ENCODE measurements at places on chromosomes 7 and 10. TPM values are rescaled to one million over a fixed set of nuclear protein-coding genes. Genes with fewer than 3 reads are reported as not detected.

GNAI1 gene
- 39.4 TPM for polyA plus RNA-seq

SEMA3E gene
- polyA plus RNA-seq: 5.4 TPM

LRRD1 gene
- 0.13 TPM for polyA plus RNA-seq

FFAR4 gene
- 0.05 TPM for polyA plus RNA-seq

DNA sequence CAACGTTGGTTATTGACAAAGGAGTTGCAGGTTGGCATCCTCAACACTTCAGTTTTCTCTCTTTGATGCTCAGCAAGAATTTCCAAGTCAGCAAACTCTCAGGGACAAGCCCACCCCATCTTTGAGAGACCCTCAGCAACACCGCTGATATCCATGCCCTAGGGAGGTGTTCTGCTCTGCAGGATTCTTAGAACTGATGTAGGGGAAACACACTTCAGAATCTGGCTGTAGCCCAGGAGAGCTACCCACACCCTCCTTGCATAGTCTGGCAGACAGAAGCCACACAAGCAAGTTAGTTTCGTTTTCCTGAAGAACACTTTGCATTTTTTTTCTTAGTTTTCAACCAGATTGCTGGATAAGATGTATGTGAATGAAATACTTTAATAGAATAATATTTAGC is 822 bp downstream of the SAMD9L start:
- DNase-seq: peak; percentile 53

DNA sequence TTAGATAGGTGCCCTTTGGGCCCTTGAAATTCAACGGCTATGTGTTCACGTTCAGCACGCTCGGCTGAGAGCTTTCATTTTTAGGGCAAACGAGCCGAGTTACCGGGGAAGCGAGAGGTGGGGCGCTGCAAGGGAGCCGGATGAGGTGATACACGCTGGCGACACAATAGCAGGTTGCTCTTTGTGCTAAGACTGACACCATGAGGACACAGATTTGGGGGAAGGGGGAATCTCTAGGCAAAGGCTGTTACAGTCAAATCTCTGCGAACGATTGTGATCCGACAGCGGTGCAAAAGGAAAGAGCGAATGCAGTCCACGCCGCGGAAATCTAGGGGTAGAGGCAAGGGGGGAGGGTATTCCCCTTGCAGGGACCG is 667 bp downstream of the KLLN start:
- no peak for DNase-seq

GRCh38 chr7:17523813-17524739 is 225.6 kb downstream of the AHR start:
- no peak for DNase-seq

DNA sequence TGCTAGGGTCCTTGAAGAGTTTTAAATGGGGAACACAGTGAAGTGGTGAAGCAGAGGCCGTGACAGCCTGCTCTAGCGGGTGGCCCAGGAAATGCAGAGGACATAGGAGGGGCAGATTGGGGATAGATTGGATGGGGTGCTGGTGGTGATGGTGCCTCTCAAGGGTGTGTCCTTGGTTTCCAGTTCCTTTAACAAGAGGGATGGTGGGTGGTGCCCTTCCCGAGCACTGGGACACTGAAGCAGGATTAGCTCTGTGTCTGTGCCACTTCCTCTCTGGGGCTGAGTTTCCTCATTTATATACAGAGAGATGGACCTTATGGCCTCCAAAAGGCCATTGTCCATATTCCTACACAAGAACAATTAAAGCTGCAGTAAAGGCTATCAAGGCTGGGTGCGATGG is 285.5 kb downstream of the TCF7L2 start:
- DNase-seq: no peak

GRCh38 chr7:52017802-52018679 is 701.4 kb upstream of the COBL start:
- DNase-seq: no peak
